Astrocyte of the hippocampus (primary cell): ENCODE measurements at places on chromosomes 1 and 21.

DNA sequence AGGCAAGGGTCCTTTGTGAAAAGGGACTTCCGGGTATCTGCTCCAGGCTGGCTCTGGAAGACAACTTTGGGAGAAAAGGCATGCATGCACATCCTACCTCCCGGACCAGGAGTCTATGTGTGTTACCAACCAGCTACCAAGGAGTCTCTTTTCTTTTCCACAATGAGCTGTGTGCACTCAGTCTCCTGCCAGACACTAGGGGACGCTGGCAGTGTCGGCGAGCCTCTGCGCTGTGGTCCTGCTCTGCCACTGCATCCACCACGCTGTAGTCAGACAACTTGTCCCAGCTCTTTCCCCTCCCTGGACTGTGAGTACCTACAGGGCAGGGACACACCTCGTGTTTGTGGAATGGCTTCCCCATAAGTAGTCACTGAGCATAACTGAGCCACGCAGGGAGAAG, 5.1 kb upstream of the SSR2 start:
- peak; percentile 74 for DNase-seq

DNA sequence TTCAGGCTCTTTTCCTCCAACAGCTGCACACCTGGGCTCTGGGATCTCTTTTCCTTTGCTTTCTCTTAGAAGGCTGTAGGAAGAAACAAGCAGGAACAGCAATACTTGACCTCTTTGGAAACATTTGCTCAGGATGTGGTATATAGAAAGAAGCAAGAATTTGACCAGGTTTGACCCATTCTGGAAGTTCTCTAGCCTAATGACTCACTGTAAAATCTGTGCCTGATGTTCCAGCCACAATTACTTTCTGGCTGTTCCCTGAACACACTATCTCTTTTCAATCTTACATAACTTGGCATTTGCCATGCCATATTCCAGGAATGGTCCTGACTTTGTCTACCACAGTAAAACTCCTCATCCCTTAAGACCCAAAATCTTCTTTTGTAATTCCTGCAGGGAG, 419.9 kb upstream of the DAB1 start:
- peak; percentile 48 for DNase-seq

DNA sequence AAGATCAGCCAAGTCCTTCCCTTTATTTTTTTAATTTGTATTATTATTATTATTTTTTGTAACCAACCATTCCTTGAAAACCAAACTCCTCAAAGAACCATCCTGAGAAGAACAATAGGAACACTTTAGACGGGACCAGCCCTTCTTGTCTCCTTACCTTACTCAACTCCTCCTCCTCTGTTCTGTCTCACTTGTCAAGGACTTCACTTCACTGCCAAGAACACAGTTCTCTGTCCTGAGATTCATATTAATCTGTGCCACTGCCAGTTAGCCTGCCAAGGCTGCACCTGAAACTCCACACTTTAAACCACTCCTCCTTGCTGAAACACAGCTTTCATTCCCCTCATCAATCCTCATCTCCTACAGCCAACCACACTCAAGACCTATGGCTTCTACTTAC, 73.8 kb upstream of the ATP1A1 start:
- no peak for DNase-seq

GRCh38 chr21:25396135-25396711, 211.1 kb downstream of the MRPL39 start:
- no peak for DNase-seq

DNA sequence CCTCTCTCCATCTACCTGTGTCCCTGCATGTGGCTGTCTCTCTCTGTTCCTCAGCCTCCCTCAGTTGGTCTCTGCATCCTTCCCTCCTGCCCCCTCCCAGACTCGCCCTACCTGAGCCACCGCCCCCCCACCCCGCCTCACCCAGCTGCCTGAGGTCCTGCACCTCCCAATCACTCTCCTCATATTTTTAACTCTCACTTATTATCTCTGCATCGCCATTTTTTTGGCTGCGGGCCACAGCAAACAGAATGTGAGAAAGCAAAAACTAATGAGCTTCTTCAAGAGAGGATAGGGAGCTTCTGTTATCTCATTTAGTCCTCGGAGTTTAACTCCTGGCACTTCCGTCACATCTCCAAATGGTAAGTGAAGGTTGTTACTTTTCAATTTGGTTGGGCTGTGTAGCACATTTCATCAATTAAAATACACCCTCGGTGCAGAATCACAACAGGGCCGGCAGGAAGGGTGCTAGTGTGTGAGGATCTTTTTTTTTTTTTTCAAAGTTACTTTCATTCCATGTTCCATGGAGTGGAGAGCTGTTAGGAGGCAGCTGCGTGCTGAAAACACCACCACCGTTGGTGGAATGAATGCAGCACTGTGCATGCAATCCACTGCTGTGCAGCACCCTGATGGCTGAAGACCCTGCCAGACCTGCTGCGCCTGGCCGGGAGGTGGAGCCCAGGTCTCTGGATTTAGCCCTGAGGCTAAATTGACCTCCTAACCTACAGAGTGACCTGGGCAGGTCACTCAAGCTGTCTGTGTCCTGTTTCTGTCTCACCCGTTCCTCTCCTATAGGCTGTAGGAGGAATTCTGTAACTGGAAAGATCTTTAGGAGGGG, 157.2 kb upstream of the NFIA start:
- DNase-seq: no peak

DNA sequence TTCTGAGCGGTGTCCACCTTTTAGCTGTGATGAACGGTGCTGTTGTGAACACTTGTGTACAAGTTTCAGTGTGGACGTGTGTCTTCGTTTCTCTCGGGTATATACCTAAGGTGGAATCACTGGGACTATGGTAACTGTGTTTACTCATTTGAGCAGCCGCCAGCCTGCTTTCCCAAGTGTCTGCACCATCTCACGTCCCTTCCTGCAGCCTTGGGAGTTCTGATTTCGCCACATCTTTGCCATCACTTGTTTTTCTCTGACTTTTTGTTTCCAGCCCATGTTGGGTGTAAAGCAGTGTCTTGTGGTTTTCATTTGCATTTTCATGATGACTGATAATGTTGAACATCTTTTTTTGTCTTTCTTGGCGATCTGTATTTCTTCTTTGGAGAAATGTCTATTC, 40.4 kb downstream of the COL18A1 start:
- no peak for DNase-seq

DNA sequence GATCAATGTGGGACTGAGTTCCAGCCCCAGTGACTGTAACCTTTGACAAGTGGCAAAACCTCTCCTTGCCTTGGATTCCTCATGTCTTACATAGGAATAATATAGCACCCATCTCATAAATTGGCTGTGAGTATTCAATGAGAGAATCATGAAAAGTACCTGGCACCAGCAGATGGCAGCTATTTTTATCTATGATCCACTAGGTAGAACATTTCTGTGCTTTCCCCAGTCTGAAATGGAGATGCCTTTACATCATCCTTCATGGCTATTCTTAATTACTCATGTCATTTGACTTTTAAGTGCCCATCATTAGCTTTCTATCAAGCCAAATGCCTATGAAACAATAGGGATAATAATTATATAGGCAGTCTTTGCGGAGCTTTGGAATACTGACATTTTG, 130.1 kb downstream of the TGFB2 start:
- peak; percentile 49 for DNase-seq

DNA sequence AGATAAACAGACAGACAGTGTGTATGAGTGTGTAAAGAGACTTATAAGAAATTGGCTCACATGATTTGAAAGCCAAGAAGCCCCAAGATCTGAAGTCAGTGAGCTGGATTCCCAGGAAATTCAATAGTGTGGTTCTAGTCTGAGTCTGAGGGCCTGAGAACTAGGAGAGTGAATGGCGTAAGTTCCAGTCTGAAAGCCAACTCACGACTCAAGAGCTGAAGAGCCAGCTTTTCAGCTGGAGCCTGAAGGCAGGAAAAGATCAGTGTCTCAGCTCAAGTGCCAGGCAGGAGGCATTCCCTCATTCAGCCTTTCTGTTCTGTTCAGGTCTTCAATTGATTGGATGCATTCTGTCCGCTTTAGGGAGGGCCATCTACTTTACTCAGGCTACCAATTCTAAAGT, 257.2 kb downstream of the PLPP3 start:
- no peak for DNase-seq

DNA sequence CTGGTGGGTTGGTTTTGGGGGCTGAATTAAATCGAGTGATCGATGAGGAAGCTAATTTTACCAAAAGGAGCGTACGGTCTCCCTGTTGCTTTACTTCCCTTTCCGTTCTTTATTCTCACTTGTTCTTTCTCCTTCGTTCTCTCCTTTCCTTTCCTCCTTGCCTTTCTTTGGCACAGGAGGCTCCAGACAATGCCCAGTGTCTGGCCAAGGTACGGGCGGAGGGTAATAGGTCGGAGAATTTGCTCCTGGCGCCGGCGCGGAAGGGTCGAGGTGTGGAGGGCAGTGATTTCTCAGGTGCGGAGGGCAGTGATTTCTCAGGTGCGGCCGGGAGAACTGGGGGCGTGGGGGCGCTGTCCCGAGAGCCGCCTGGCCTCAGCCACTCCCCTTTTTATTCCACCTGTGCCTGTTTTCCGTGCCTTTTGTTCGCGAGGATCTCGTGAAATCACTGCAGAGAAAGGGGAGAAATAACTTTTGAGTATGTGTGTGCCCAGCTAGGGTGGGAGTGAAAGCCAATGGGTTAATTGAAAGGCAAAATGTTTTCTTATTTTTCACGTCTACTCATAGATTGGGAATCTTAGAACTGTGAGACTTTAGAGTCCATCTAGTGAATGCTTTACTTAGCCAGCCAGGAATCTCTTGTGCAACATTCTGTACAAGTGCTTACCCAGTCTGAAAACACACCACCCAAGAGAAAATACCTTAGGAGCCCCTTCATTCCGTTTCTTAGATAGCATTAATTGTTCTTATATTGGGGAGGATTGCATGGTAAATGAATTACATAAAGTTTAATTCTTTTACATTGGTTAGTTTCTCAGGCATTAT, 1.3 kb downstream of the FNBP1L start:
- peak; percentile 59 for DNase-seq

- no peak for DNase-seq
Measured at GRCh38 chr1:180170546-180171151, 16.0 kb downstream of the QSOX1 start.

DNA sequence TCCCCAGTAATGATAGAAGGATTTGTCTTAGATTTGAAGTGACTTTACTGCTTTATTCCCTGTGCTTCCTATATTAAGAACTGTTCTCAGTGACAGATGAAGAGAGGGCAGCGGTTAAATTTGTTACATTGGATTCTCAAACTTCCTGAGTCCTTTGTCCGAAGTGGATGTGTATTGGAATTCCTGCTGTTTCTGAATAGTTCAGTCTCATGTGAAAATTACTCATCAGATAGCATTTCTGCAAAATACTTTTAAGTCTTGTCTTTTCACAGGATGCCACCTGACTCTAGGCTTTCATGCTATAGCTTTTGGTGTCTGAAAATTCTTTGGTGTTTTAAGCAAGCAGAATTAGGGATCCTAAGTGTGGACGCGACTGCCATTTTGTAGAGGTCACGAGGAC, 83.6 kb downstream of the PRDM2 start:
- DNase-seq: peak; percentile 27

DNA sequence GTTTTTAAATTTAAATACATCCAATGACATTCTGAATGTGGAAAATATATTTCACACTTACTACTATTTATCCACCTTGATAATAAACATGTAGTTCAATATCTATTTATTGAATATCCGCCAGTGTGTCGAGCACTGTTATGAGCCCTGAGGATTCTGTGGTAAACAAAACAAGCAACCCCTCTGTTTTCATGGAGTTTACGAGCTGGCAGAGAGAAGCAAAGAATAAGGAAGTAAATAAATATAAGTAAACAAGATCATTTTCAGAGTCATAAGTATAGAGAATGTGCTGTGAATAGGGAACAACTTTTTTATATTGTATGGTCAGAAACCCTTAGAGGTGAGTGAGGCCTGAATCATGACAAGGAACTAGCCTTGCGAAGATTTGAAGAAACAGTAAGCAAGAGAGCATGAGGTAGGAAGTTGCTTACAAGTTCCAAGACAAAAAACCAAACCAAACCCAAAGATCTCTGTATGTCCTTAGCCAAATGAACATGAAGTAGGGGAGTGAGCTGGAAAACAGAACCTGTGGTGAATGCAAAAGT, 6.4 kb upstream of the SERBP1 start:
- DNase-seq: no peak

GRCh38 chr1:220696226-220696862, 6.2 kb downstream of the C1orf115 start:
- DNase-seq: no peak

- DNase-seq: peak; percentile 18
Measured at GRCh38 chr1:64092851-64093371, 110.5 kb upstream of the UBE2U start.

- peak; percentile 81 for DNase-seq
Measured at GRCh38 chr1:225425201-225425786, 2.5 kb downstream of the LBR start.

DNA sequence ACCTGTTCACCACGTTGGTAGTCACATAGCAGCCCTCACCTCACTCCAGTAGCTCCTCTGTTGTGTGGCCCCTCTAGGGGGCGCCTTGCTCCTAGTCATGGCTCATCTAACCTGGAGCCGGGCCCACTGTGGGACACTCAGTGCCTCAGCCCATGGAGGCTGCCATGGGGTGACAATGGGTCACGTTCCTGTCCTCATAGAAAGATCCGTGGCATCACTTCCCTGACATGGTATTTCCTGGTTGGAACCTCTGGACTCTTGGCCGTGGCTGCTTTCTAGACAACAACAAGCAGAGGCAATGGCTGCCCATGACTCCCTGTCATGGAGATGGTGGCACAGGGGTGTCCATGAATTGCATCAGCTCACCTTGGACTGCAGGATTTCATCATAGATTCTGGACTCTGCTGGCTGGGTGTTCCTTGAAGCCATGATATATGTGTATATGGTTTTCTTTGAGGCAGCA, 27.5 kb upstream of the SLAMF6 start:
- DNase-seq: no peak

DNA sequence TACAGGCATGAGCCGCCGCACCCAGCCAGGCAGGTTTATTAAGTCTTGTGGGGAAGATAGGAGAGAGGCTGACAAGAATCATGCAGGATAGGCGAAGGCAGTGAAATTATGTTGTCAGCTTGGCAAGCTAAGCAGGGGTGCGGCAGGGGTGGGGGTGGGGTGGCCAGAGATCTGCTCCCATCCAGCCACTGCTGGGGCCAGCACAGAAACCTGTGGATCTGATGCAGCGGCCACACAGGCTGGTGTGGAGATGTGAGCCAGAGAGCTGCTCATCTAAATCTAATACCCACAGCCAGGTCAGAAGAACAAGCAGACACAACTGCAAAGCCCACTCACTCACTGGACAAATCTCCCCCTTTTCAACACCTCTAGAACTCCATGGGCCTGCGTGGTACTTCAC, 68.7 kb downstream of the KCTD3 start:
- DNase-seq: no peak

DNA sequence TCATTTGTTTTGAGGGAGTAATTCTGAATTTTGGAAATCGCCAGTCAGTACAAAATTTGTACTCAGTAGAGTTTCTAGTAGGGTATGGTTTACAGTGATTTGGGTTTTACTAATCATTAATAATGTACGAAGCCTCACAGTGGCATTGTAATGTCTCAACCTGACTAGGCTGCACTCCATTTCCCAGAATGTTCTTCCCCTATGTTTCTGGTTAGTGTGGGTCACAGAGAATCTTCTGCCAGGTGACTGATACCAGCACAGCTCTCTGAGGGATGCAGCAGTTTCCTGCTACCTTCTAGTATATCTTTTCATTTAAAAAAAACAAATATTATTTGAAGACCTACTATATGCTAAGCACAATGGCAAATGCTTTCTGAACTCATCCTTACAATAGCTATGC, 112.9 kb downstream of the PTPN14 start:
- DNase-seq: no peak
